ENCODE measurements at places on chromosomes 11 and 22.
A peak's percentile ranks its signal among the peaks of the same experiment; 100 is the strongest.

- no peak for DNase-seq
Measured at GRCh38 chr22:18999416-18999815, 63.3 kb upstream of the PRODH start.

DNA sequence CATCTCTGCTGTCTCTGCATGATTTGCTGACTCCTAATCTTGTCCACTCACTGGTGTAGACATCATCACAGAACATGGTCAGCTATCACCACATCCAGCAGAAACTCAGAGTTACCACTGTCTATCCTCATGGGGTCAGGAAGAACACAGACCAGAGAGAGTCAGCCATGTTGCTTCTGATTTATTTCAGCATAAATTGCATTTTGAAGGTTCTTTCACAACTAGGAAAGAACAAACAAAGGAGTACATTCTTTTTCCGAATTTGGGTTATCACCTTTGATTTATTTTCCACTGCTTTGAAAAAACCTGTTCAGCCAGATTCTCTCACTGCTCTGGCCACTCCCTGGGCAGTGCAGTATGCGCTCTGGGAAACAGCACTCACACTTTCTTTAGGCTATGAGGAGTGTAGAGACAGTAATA, 172.0 kb upstream of the MTMR2 start:
- no peak for DNase-seq

- DNase-seq = no peak
Measured at GRCh38 chr22:26124991-26125725, 44.1 kb upstream of the SEZ6L start.

- DNase-seq = no peak
Measured at GRCh38 chr11:1864831-1865665, 12.2 kb downstream of the LSP1 start.

GRCh38 chr11:68574308-68574707, 110.0 kb upstream of the GAL start:
- no peak for DNase-seq

DNA sequence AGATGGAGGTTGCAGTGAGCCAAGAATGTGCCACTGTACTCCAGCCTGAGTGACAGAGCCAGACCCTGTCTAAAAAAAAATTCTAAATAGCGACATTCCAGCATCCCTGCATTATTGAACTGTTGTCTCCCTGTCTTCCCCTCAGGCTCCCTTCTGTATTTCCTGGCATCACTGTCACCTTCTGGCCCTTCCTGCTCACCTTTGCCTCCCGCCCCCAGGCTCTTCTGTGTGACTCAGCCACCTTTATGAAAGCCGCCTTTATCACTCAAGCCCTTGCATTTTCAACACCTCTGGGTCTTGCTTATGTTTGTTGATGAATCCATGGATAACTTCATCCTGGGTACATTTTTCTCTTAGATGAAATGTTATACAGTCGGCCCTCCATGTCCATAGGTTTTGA, 21.1 kb downstream of the UBASH3B start:
- DNase-seq = no peak

GRCh38 chr11:44506375-44507016, 59.0 kb upstream of the CD82 start:
- no peak for DNase-seq

DNA sequence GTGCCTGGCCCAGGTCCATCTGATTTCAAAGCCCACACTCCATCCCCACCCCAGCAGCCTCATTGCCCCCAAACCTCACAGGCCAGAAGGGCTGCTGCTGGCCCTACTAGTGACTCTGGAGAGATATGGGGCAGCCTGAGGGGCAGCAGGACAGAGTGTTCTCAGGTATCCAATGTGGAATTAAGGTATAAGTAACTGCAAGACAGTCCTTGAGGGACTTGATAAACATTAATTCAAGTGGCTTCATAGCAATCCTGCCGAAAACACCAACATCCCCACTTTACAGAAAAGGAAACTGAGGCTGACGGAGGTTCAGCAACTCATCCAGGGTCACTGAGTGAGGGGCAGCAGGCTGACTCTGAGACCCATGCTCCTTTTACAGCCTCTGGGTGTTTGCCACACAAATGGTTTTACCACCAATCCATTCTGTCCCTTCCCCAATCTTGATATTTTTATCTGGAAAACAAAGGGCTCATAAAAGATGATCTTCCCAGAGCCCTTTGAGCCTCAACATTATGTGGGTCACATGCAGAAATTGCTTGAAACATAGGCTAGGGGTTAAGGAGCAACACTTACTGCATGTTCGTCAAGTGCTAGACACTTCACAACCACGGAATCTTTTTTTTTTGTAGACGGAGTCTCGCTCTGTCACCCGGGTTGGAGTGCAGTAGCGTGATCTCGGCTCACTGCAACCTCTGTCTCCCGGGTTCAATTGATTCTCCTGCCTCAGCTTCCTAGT, 2.3 kb downstream of the NIPSNAP1 start:
- DNase-seq = no peak

DNA sequence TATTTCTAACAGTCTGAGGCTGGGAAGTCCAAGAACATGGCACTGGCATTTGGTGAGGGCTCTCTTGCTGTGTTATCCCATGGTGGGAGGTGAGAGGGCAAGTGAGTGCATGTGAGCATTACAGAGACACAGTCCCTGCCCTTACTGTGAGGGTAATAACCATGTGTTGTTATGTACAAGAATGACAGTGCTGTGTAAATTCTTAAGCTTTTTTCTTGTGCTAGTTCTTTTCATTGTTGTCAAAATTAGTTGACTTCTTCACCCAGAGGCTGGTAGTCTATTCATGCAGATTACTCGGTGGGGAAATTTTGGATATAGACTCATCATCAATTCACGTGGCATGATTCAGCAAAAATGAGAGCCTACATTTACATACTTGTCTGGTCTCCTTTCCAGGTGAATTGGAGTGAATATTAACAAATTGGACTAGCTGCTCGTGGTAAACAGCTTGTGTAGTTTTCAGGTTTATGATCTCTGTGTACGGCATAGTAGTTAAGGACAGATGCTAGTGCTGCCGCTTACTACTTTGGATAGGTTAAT, 49.3 kb downstream of the ATXN10 start:
- DNase-seq = no peak

DNA sequence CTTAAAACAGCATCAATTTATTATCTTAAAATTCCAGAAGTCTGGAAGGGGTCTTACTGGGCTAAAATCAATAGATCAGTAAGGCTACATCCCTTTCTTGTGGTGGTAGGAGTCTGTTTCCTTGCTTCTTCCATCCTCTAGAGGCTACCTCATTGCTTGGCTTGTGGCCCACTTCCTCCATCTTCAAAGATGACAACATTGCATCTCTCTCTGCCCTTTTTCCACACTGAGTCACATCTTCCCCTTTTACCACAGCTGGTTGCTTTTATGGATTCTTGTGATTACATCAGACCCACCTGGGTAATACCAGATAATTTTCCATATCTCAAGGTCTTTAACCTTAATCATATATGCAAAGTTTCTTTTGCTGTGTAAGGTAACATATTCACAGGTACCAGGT, 60.9 kb downstream of the GRIA4 start:
- DNase-seq = no peak

DNA sequence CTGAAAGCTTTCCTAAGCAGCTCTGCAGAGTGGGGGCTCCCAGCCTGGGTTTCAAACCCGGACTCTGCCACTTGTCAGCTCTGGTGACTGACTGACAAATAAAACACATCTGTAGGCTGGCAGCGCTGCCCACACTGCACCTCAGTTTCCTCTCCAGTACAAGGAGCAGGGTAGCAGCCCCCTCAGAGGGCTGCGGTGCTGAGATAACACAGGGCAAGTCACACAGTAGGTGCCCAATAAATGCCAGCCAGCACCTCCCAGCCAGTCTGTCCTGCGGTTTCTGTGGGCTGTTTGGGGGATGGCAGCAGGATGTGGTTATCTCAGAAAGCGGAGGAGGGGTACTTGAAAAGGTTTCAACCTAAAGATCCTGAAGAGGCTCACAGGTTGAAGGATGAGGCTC, 1.5 kb downstream of the SYT12 start:
- peak; percentile 75 for DNase-seq

GRCh38 chr11:11387622-11388305, 34.7 kb upstream of the CSNK2A3 start:
- DNase-seq = no peak

- no peak for DNase-seq
Measured at GRCh38 chr11:65300621-65301275, 13.9 kb upstream of the CDC42EP2 start.

DNA sequence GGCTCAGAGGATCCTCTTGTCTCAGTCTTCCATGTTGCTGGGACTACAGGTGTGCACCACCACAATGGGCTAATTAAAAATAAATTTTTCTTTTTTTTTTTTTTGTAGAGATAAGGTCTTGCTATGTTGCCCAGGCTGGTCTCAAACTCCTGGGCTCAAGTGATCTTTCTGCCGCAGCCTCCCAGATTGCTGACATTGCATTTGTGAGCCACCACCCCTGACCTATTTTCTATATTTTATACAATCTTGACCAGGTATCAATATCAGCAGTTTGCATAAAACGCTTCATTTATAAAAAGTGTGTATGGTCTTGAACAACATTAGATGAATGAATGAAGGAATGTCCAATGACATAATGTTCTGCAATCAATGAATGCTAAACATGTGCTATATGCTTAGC, 9.1 kb upstream of the STX3 start:
- no peak for DNase-seq

DNA sequence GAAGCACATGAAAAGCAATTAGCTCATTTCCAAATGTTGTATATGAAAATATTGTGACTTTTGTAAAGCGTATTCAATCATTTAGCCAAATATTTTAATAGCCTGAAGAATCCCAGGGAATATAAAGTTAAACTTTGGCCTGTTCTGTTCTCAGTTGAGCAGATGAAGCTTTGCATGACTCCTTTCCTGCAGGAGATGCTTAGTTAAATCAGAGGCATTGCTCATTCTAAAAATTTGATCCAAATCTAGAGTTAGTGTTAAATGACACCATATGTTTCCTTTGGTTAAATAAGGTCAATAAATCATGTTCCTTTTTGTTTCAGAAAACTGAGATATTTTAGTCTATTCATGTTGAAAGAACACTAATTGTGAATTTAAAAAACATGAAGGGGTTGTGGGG, 51.2 kb upstream of the BIRC3 start:
- DNase-seq = no peak

DNA sequence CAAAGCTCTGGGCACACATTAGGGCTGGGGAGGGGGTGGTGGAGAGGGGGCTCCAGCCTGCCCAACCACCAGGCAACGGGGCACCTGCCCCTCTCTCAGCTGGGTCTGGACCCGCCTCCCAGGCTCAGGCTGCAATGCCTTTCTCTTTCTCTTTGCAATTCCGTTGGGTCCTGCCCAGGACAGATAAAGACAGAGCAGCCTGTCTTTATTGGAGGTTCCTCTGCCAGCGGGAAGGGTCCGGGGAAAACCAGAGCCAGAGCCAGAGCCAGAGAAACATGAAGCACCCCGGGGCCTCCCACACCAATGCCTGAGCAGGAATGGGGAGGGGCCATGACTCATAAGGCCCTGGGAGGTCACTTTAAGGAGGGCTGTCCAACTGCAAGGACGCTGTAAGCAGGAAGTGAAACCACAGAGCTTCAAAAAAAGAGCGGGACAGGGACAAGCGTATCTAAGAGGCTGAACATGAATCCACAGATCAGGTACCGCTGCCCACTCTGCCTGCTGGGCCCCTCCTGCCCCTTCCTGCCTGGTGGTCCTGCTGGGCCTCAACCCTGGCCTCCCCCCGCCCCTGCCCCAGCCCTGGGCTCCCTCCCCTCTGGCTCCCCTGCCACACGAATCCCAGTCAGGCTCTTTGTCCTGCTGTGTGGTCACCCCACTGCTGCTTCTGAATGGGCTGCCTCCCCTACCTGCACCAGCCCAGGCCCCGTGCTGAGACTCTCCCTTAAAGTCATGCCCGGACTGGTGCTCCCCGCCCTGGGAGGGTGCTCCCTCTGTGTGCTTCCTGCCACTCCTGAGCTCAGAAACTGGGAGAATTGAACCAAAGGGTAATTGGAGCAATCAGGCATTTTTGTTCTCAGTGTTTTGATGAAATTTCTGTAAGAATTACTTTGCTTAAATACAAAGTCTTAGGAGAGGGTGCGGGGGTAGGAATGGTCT, at the start of gene APOBEC3B:
TSS of gene APOBEC3B (plus strand) at position 356 of the 936 bp plus-strand sequence. CDS start at position 463, 107 bp downstream.
- peak; percentile 3 for DNase-seq

GRCh38 chr22:19591568-19591967, 67.4 kb upstream of the CLDN5 start:
- DNase-seq = no peak

- no peak for DNase-seq
Measured at GRCh38 chr11:97739932-97740800, 1280.6 kb upstream of the CNTN5 start.
